ENCODE measurements at places on chromosomes 3 and 15. TPM values are rescaled to one million over a fixed set of nuclear protein-coding genes. Genes with fewer than 3 reads are reported as not detected.

Gene MYZAP
- 8.1 TPM for total RNA-seq

Gene SLC28A1
- total RNA-seq = not detected

Gene OTOL1
- not detected for total RNA-seq

Gene IVD
- 64.3 TPM for total RNA-seq

Gene HYAL1
- 2.2 TPM for total RNA-seq

Gene ZNF717
- total RNA-seq = 6.6 TPM

Gene POLR2M
- 50.6 TPM for total RNA-seq

Gene FAM107A
- 10.7 TPM for total RNA-seq

Gene RGMA
- not detected for total RNA-seq

Gene HTR3E
- total RNA-seq = not detected

Gene CORO2B
- 2.9 TPM for total RNA-seq

Gene MYL3
- total RNA-seq = not detected

Gene SERPINI2
- not detected for total RNA-seq

Gene ISL2
- total RNA-seq = not detected

Gene WDR93
- not detected for total RNA-seq

Gene LMAN1L
- total RNA-seq = not detected

Gene CA12
- 1.8 TPM for total RNA-seq

Gene GOLGA8N
- total RNA-seq = 4.8 TPM

Gene ESYT3
- total RNA-seq = not detected

Gene GORASP1
- total RNA-seq = 68.0 TPM

Gene ATP2C1
- 79.5 TPM for total RNA-seq

Gene TMEM42
- 10.6 TPM for total RNA-seq

Gene HAUS2
- total RNA-seq = 37.8 TPM

Gene VIPR1
- total RNA-seq = 3.8 TPM

Gene NOX5
- 0.07 TPM for total RNA-seq
